Sigmoid colon (tissue), 7 donors: ENCODE measurements at places on chromosomes 7 and 10. TPM values are rescaled to one million over a fixed set of nuclear protein-coding genes. Genes with fewer than 3 reads are reported as not detected.

Gene CCDC172
- not detected for total RNA-seq

Gene ZNF365
- total RNA-seq = 0.36 TPM

Gene IQUB
- 0.27 TPM for total RNA-seq

Gene LAMTOR4
- 248 TPM for total RNA-seq

Gene NUTM2A
- total RNA-seq = 1.4 TPM

Gene SERPINE1
- 21.3 TPM for total RNA-seq

Gene AIFM2
- total RNA-seq = 10.2 TPM

Gene TAC1
- total RNA-seq = 26.8 TPM

Gene PANK1
- 4.3 TPM for total RNA-seq
